Upper lobe of left lung (tissue), 6 donors: ENCODE measurements at places on chromosomes 16 and 17. TPM values are rescaled to one million over a fixed set of nuclear protein-coding genes. Genes with fewer than 3 reads are reported as not detected.
A peak's percentile ranks its signal among the peaks of the same experiment; 100 is the strongest.

TEX19 gene
- total RNA-seq, result not detected

AATK gene
- total RNA-seq, result 47.5 TPM

DNA sequence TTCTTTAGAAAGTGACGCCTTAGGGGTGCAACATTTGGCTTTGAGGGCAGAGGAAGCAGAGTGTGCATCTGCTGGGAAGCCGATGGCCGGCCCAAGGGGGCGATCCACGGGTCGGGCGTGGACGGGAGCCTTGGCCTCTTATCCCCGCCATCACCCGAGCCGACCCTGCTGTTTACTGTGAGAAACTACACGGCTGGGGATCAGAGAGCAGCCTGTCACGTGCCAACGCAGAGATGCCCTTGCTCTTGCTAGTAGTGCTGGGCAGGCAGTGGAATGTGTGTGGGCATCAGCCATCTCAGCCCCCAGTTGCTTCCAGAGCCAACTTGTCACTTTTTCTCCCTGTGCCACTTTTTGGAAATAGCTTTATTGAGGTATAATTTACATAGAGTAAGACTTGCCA, 26.7 kb upstream of the ITGB4 start:
- DNase-seq, result peak; percentile 45

DNA sequence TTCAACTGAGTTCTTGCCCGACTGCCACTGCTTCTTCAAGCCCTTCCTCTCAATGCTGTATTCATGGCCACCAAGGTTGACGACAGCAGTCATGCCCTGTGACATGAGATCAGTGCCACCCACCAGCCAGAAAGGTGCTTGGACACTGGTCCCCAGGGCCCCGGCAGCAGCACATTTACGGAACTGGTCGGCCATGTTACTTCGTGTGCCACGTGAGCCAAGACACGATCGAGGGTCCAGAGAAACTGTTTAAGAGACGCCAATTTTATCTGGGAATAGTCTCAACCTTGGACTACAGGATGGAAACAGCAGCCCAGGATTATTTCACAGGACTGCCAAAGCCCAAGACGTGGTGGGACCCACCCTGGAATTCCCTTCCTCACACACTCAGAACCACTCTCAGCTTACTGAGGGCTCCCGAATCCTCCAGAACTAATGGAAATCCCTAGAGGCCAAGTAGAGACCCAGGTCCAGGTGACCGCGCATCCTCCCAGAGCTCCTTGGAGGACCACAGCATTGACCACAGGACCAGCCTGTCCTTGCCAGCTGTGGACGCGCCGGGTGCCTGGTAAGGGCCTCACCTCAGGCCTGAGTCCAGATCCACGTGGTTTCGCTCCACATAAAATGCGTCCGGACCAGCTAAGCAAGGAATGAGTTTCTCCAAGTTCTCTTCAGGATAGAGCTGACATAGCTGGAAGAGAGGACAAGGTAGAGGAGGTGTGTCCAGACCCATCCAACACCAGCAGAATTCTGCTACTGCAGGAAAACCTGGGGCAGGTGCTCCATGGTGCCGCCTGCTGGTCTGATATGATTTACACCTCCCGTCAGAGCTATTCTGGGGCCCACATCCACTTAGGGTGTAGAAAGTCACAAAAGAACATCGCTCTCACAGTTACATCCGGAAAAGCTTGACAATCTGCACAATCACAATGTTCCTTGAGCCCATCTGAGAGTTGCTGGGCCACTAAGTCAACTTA, 28.2 kb downstream of the MAP1LC3B start:
- DNase-seq, result no peak

GRCh38 chr16:50925758-50926357, 184.0 kb downstream of the CYLD start:
- no peak for DNase-seq

DNA sequence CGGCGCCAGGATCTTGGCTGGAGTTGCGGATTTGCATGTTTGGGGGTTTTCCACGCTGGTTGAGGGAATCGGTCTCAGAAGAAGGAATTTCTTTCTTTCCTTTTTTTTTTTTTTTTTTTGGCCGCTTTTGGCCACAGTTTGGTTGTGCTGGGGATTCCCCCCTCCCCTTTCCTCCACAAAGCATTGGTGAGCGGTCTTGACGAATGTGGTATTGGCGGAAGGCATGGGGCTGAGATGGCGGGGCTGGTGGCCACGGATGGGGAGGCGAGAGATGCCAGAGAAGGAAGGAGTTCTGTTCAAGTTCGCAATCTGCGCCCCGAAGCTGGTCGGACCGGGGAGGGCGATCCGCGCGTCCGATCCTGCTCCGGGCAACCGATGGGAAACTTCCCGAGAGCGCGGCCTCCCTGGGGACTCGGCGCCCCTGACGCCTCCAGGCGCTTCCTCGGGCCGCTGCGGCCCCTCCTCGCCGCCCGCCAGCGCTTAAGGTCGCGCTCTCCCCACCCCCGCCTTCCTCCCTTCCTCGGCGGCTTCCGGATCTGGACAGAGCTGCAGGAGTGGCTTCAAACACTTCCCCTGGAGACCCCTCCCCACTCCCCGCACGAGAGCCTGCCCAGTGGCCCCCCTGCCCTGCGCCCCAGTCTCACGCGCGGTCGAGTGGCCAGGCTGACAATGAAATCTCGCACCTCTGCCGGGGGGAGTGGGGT, 43.2 kb downstream of the RAI1 start:
- no peak for DNase-seq

NLRC3 gene
- total RNA-seq, result 6.1 TPM
